Stimulated activated CD8-positive, alpha-beta memory T cell treated with anti-CD3 and anti-CD28 coated beads, Interleukin-2, amount 100 ng/mL, for 1 hour (primary cell): ENCODE measurements at places on chromosomes 1 and 21.
A peak's percentile ranks its signal among the peaks of the same experiment; 100 is the strongest.

GRCh38 chr1:151476083-151476482, 16.8 kb upstream of the POGZ start:
- DNase-seq: no peak

DNA sequence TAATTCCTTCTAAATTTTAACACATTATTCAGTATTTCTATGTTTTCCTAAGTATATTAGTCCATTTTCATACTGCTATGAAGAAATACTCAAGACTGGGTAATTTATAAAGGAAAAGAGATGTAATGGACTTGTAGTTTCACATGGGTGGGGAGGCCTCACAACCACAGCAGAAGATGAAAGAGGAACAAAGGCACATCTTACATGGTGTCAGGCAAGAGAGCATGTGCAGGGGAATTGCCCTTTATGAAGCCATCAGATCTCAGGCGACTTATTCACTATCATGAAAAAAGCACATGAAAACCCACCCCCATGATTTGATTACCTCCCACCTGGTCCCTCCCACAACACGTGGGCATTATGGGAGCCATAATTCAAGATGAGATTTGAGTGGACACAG, 15.6 kb downstream of the GBP5 start:
- DNase-seq: no peak

DNA sequence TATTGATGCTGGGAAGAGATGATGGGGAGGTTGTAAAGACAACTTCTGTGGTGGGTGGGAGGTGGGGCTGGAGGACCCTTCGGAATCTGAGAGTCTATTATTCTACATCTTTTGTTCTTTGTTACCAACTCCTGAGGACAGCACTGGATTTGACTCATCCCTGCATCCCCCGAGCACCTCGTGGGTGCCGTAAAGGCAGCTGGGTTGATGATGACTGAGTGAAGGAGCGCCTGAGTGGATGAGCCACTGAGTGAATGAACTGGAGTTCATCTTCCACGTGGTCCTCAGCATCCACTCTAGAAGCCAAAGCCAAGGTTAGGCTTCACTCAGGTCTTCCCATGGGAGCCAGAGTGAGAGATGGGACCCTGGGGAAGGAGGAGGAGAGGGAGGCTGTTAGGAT, 77.6 kb downstream of the LRRN2 start:
- DNase-seq: no peak

DNA sequence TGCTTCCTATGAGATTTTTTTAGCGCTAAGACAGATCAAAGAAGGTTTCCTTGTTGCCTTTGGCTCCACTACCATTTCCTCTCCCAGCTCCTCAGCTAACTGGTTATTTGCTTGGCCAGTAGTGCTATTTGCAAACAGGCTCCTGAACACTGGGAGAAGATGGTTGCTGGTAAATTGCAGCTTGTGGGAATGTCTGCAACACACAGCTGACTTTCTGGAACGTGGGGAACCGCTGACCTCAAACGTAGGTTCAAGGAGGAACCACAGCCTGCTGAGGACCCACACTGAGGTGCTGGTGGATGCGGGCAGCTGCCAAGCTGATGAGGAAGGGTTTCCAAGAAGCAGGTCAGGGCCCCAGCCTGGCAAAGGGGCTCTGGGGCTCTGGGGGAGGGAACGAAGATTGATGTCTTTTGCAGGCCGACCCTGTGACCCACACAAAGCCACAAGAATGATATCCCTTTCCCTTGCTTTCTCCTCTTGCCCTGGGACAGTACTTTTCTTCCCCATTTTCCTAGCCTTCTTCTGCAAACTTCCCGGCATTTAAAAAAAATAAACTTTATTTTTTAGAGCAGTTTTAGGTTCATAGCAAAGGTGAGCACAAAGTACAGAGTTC, 24.8 kb downstream of the GNG4 start:
- no peak for DNase-seq

GRCh38 chr1:8097077-8097799, 71.1 kb upstream of the ERRFI1 start:
- DNase-seq: no peak

GRCh38 chr1:211318576-211319280, 7.9 kb upstream of the TRAF5 start:
- DNase-seq: no peak

- peak; percentile 35 for DNase-seq
These were observed at the start of gene GPX7 for GRCh38 chr1:52601991-52602855. TSS of gene GPX7 (plus strand) at chr1:52602371. CDS start at chr1:52602410, 39 bp downstream.

DNA sequence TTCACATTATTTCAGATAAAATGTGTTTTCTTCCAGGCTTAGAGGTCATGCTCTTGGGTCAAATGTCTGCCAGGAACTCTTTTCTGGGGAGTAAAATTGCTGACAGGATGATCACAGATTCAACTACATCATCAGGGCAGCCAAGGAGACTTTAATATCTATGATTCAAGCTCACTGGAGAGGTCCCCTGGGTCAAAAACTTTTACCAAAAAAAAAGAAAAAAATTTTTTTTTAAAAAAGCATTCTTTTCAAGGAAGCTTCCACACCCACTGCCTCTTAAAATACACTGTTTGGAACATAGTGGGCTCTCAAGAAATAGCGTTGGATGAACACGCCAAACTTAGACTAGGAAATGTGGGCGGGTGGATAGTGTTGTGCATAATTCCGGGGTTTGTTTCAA, 81.3 kb downstream of the TIAM1 start:
- DNase-seq: no peak

- DNase-seq: no peak
These were observed 134.6 kb downstream of the TNFSF18 start for GRCh38 chr1:172916116-172916515.

DNA sequence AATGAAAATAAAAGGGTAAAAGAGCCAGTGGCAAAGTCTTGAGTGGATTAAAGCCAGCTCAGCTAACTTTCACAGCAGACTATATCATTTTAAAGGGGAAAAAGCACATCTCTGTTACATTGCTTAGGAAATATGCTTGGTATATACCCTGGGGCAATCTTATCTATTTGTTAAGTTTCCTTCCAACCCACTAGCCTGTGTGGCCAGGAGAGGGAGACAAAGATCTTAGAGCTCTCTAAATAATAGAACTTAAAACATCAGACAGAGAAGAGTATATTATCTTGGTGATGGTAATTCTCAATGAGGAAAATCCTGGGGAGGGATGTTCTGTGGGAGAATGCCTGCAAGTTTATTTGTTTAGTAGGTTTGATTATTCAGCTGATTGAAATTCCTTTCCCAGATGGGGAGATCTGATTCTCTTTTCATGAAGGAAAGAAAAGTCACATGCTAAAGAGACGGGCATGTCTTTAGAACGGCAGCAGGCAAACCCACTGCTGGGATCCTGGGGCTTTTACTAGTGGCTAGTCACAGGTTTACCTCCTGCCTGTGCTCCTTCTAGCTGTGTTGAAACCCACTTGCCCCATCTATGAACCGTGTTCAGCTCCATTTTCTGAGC, 3.6 kb downstream of the KCNE2 start:
- DNase-seq: no peak

GRCh38 chr1:112866151-112866550, 89.8 kb downstream of the SLC16A1 start:
- no peak for DNase-seq

DNA sequence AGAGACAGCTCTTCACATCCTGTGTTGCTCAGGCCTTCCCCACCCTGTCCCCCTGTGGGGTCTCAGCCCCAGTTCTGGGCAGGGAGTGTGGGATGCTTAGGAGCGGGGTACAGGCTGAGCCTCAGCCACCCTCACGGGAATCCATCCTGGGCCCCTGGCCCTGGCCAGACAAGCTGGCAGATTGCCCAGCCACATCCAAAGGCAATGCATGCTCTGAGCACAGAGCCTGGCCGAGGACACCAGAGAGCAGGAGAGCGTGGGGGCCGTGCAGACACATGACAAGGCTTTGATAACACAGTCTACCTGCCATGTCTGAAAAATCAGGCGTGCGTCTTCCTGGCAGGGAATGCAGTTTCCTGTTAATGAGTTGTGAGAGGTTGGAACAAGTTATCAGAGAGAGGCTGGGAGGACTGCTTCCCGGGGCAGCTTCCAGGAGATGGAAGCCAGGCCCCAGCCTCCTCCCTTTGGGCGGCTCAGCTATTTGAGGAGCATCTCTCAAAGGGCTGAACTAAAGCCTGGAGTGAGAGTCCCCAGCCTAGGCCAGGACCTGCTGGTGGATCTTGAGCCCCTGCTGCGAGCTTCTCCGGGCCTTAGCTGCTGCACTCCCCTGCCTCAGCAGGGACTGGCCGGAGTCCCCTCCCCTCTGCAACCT, 72.2 kb upstream of the SELENON start:
- DNase-seq: no peak
